ENCODE measurements at places on chromosomes 5 and 9.

GRCh38 chr5:13081116-13081515, 863.4 kb downstream of the DNAH5 start:
- DNase-seq, result no peak

GRCh38 chr5:136403346-136403745, 38.0 kb upstream of the TRPC7 start:
- DNase-seq, result no peak

GRCh38 chr9:110583237-110583636, 3.7 kb upstream of the SVEP1 start:
- no peak for DNase-seq

DNA sequence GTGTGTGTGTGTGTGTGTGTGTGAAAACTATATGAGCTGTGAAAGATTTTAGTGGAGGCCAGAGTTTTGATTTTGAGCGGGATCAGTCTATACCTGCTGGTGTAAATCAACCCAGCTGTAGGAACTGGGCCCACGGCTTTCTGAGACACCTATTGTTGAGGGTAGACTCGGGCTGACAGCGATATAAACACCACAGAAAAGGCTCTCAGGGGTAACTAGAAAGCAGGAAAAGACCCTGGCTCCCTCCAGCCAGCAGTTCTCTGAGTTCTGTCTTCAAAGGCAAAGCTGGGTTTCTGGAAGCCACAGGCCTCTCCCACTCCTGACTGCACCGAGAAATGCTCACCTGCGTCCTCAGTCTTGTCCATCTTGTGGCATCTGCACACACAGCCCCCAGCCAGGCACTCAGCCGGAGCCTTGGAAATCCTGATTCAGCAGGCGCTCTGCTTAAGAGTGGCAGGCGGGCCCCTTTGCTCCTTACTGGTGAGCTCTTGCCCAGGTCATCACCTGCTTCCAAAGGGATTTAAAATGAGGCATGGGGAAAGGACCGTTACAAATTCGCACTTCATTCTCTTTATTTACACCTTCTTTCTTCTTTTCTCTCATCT, 223.3 kb downstream of the NDUFS4 start:
- no peak for DNase-seq

DNA sequence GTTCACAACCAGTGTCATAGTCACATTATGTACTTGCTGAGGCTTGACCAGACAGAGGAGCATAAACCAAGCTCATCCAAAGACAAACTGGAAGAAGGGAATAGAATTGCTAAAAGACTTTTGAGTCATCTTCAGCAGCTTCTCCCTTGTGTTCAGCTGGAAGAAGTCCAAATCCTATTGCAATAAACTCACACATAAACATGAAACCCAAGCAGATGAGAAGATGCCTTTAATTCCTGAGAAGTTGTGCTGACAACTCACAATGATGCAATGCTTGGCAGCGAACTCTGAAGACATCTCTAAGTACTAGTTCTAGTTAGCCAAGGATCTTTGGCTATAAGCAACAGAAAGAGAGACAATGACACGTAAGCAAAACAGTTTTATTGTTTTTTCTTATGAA, 642.1 kb downstream of the KCTD16 start:
- no peak for DNase-seq

GRCh38 chr5:160539431-160539830, 117.8 kb downstream of the PTTG1 start:
- peak; percentile 22 for DNase-seq

DNA sequence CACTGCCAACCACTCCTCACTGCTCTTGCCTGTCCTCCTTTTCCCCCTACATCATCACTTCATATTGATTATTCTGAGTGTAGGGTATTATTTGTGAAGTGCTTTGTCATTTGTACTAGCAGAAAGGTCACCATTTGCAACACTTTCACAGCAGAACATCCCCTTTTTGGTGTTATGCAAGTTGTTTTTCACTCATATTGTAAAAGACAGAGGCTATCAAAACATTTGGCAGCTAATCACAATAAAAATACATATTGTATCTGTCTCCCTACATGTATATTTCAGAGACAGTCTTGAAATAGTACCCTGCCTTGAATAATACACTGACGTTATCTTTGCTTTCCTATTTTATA, 82.3 kb downstream of the ANXA1 start:
- no peak for DNase-seq

- no peak for DNase-seq
Observed at GRCh38 chr5:94692581-94692980, 74.1 kb downstream of the SLF1 start.

DNA sequence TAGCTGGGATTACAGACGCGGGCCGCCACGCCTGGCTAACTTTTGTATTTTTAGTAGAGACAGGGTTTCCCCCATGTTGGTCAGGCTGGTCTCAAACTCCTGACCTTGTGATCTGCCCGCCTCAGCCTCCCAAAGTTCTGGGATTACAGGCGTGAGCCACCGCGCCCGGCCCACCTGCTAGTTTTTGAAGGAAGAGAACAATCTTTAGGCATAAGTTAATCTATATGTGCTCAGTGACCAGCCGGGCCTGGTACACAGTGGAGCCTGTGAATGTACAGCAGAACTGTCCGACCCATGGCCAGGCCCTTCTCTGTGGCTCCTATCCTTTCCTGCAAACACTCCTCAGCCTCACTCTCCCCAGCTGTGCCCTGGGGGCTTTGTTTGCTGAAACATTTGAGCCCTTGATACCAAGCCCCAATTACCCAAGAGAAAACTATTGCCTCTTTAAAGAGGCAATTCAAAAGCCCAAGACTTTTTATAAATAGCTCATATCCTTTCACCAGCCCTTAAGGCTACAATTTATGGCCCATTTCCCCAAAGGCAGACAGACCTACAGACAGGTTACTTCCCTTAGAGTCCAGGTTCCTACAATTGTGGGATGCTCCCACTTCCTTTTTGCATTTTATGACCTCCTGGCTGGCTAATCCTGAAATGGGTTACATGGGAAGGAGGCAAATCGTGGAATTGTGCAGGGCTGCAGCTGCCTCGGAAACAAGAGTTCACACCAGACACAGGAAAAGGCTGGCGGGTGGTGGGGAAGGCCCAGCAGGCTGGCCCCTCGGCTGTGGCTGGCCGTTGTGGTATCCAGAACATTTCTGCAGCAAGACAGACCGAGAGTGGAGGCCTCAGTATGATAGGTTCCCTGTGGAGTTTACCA, 37.5 kb downstream of the SPRY4 start:
- no peak for DNase-seq

All from CD4-positive, CD25-positive, alpha-beta regulatory T cell (primary cell).